H1 (cell line): ENCODE measurements at places on chromosomes 7 and 10. TPM values are rescaled to one million over a fixed set of nuclear protein-coding genes. Genes with fewer than 3 reads are reported as not detected.

The GSAP gene
- total RNA-seq: 0.93 and 0.94 TPM in 2 replicates

The SPDYE5 gene
- not detected in 2 replicates for total RNA-seq

The OR2A5 gene
- total RNA-seq: not detected in 2 replicates

The TRIM56 gene
- total RNA-seq: 17.5 and 18.8 TPM in 2 replicates

The TMEM196 gene
- total RNA-seq: 0.07 and 0.33 TPM in 2 replicates

The PTPN20 gene
- total RNA-seq: not detected in 2 replicates

The CRTAC1 gene
- 0.91 and 1.1 TPM in 2 replicates for total RNA-seq

The TNS3 gene
- 24.2 TPM in 2 replicates for total RNA-seq

The WDR86 gene
- total RNA-seq: 14.9 and 15.8 TPM in 2 replicates

The PNLIPRP1 gene
- total RNA-seq: not detected in 2 replicates

The CLDN3 gene
- 19.1 and 20.8 TPM in 2 replicates for total RNA-seq

The TSPAN12 gene
- 15.9 and 17.9 TPM in 2 replicates for total RNA-seq

The FEZF1 gene
- 10.6 and 12.9 TPM in 2 replicates for total RNA-seq

The PAX4 gene
- total RNA-seq: not detected in 2 replicates

The ADIRF gene
- total RNA-seq: not detected in 2 replicates

The HOXA4 gene
- not detected in 2 replicates for total RNA-seq

The C10orf62 gene
- total RNA-seq: not detected in 2 replicates

The GDF10 gene
- total RNA-seq: 0.19 and 0.25 TPM in 2 replicates

The SORCS1 gene
- total RNA-seq: 4.6 and 4.9 TPM in 2 replicates

The SLC39A12 gene
- total RNA-seq: not detected in 2 replicates

The CYP26A1 gene
- 5.0 and 6.2 TPM in 2 replicates for total RNA-seq

The NOBOX gene
- total RNA-seq: not detected in 2 replicates

The PDE1C gene
- total RNA-seq: 0.67 and 1.1 TPM in 2 replicates

The LIPJ gene
- total RNA-seq: not detected in 2 replicates

The LRRN3 gene
- 0.19 and 0.20 TPM in 2 replicates for total RNA-seq

The CRHR2 gene
- total RNA-seq: 0.19 and 0.37 TPM in 2 replicates

The ZNF775 gene
- total RNA-seq: 21.5 and 24.9 TPM in 2 replicates

The SVIL gene
- total RNA-seq: 15.4 and 16.0 TPM in 2 replicates

The TPK1 gene
- 1.8 and 2.7 TPM in 2 replicates for total RNA-seq

The CDH23 gene
- 1.9 and 2.0 TPM in 2 replicates for total RNA-seq

The SKIDA1 gene
- total RNA-seq: 8.0 and 8.2 TPM in 2 replicates
